ENCODE measurements at places on chromosomes 2 and 18.

DNA sequence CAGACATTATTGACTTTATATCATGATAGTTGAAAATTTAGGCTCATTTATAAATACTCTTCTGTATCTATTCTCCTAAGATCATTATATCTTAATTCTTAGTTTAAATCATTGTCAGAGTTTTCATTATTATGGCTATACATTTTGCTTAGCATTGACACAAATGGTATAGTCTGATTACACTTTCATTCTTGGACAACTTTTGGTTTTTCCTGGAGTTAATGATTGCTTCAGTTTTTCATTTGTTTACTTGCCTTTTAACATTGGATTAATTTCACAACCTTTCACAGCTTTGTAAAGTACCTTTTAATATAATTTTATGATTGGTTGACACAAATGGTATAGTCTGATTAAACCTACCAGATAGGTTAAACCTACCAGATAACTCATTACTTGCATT, 298.2 kb downstream of the DYSF start:
- DNase-seq: no peak

DNA sequence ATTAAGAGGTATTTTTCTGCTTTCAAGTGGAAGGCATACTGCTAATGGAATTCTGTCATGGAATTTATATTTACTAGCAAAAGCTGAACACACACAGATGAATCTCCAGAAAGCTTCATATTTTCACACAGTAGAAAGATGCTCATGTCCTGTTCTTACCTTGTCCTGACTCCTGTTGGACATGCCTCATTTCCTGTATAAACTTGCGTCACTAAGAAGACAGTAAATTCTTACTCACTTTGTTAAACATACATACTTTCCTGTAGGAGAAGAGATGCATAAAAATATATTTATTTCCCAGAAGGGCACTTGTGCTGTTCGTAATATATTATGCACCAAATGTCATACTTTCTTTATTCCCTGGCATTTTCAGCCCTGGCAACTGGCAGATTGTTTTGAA, 238.3 kb upstream of the RASGRP3 start:
- DNase-seq: no peak

DNA sequence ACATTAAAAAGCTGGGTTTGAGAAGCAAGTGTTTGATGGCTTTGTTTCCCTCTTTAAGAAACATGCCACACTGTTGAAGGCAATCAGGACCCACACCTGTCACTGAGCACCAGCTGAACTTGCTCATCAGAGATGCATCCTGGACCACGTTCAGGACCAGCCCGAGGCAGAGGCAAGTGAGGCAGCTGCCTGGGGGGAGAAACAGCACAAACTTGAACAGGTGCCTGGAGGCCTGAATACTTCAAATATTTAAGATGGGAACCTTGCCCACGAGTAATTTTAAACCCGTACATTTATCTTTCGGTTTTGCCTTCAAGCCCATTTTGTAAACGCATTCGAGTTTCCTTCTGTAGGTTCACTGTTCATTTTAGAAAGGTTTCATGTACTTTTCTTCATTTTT, 421.3 kb downstream of the NYAP2 start:
- DNase-seq: no peak

DNA sequence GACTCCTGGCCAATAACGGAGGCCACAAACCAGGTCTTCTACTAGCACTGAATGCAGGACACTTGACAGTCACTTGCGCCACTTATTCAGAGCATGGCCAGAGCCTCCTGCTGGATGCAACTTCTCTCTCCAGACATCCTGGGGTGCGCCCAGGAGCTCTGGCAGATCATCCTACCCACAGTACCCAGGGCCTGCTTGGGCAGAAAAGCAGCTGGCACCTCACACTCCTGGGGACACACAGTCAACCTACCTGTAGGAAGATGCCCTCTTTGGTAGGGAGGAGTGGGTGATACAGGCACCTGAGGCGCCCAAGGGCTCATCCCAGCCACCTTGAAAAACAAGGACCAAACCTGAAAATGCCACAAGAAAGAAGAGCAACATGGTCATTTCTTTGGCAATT, 13.3 kb downstream of the GALNT14 start:
- DNase-seq: no peak

GRCh38 chr2:31736695-31737454, 156.1 kb upstream of the SRD5A2 start:
- no peak for DNase-seq

All from CD4-positive, alpha-beta T cell (primary cell).